ELF-1 (cell line): ENCODE measurements at places on chromosomes 3 and 15.

- DNase-seq = no peak
Observed at GRCh38 chr3:120443626-120444123, 7.1 kb downstream of the FSTL1 start.

GRCh38 chr3:174937478-174937877 is 78.3 kb downstream of the NAALADL2 start:
- DNase-seq = no peak

DNA sequence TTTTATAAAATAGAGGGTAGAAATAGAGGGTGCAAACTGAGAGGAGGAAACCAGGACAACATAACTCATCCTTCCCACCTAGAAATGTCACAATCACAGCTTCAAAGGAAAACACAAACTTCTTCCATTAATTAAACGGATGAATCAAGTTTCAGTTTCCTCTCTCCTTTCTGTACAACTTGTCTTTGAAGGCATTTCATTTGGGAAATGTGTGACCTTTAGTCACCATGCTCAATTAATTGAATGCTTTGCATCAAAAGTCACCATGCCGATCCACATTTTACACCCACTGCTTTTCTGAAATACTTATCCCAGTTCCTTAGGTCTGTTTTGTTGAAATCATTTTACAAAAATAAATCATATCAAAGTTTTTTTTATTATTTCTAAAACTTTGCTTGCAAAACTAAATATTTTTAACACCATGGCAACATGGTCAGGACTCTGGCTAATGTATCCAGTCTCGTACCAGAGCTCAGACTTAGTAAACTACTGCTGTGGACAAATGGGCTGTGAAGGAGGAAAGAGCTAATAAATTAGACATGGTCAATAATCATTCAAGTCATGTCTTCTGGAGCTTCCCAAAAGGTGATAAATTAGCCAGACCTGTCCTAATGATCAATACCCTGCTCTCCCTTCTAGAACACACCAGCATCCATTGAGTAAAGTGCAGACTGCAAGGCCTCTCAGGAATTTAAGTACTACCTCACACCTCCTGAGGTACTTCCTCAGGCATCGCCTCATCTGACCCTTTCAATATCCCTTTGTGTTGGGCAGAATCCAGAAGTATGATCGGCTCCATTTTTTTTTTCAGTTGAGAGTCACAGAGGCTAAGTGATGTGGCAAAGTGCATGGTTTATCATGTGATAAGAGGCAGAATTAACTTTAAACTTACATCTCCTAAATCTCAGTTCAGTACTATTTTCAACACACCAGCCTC is 161.3 kb downstream of the GREM1 start:
- DNase-seq = no peak

DNA sequence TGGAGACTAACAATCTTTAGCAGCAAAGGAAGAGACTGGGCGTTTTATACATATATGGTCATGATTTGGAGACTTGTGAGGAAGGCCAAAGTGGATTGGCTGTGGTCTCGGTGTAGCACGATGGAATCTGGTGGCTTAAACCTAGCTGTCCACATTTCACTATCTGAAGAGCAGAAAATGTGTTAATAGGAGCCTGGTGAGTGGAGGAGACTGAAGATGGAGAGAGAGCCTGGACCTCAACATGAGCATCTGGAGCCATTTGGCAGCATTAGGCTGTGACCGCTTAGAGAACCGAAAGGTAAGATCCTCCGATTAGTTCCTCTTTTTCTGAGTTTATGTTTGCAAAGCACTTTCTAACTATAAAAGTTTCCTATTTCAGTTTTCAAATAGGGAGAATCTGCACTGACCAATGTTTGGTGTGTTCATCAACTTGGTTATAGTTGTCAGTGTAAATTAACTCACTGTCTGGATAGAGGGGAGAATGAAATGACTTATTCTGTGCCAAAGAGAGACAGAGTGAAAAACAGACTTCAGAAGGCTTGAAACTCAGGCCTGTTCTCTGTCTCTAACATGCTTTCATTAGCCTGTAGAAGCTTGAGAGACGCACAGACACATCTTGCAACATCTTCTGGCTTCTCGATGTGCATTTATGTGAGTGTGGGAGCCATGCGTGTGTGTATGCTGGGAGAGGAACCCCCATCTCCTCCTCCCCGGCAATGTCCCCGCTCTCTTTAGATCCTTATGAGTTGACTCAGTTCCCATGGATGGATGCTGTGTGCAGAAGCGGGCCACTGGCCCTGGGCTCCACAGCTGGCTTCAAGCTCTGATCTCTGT is 244.7 kb upstream of the TBL1XR1 start:
- DNase-seq = no peak

DNA sequence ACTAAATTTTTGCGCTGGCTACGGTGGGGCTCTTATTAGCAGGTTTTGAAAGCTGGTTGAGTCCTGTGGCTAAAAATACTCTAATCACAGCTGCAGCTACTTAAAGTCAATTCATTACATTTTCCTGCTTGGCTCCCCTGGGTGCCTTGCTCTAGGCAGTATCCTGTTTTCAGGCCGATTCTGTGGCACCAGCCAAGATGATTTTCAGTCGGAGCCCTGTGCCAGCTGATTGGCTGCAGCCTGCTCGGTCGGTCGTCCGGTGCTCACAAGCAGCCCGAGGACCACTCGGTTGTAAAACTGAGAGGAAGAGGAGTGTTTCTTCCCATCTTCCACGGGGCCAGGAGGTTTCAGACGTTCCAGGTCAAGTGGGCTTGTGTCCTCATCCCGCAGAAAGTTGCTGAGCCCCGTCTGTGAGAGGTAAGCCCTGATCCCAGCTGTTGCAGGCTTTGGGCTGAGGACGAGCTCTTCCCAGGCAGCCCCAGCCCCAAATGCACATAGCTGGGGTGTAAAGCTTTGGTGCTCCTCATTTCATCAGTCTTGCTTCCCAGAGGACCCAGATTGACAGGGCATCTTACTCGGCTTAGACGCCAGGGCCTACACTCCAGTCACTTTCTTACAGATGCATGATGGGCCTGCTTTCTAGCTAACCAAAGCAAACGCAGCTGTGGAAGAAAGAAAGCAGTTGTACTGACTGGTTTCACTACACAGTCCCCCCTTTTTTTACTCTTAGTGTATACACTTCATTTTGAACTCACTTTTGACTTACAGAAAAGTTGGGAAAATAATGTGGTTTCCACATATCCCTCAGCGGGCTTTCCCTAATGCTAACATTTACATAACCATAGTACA is 15.9 kb downstream of the LYSMD4 start:
- DNase-seq = no peak
